ENCODE measurements at places on chromosomes 2 and 18.

DNA sequence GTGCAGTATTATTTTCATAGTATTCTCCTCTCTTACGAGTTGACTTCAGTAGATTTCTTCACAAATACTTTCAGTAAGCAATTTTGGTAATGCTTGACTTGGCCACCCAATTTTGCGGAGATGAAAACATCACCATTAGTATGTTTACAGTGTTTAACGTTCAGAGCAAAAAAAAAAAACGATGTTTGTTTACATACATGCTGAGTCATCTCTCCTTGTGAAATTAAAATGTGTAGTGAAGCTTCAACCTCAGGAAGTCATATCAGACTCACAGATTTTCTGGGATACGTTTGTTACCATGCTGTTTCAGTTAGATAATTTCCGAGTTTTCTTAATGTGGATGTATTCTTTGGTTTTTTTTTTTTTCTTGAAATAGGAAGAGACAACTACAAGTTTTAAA, 100.1 kb downstream of the CTNNA2 start:
- DNase-seq: no peak

- no peak for DNase-seq
Observed at GRCh38 chr2:29576231-29576630, 345.2 kb downstream of the ALK start.

GRCh38 chr2:82137441-82137840, 1832.9 kb upstream of the LRRTM1 start:
- DNase-seq: no peak

- DNase-seq: no peak
Observed at GRCh38 chr2:207463433-207463832, 66.3 kb upstream of the CREB1 start.

- no peak for DNase-seq
Observed at GRCh38 chr2:84959566-84960506, 11.1 kb upstream of the KCMF1 start.

DNA sequence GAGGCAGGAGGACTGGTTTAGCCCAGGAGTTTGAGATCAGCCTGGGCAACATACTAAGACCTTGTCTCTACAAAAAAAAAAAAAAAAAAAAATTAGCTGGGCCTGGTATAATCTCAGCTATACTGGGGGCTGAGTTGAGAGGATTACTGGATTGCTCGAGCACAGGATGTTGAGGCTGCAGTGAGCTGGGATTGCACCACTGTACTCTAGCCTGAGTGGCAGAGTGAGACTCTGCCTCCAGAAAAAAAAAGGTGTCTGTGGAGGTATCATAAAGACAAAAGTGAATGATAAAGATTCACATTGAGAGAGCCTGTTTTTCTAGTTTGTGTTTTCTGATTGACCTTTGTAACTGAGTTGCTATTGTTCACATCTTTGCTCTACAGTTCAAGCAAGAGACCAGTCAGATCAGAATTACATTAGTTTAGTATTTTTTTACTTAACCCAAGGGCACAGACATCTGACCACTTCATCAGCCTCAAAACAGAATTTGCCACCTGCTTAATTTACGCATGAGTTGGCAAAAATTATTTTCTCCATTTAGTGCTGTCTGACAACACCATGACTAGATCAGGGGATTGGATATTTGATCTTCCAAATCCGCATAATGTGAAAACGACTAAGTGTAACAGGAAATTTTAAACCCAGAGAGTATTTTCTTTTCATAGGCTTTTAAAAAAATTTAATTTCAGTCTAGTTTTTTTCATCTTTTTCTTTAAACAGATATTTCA, 271.0 kb downstream of the TGIF1 start:
- no peak for DNase-seq

- DNase-seq: no peak
Observed at GRCh38 chr2:1594123-1594372, 150.3 kb downstream of the PXDN start.

GRCh38 chr2:70686577-70687460, 81.2 kb downstream of the ADD2 start:
- DNase-seq: peak; percentile 74

DNA sequence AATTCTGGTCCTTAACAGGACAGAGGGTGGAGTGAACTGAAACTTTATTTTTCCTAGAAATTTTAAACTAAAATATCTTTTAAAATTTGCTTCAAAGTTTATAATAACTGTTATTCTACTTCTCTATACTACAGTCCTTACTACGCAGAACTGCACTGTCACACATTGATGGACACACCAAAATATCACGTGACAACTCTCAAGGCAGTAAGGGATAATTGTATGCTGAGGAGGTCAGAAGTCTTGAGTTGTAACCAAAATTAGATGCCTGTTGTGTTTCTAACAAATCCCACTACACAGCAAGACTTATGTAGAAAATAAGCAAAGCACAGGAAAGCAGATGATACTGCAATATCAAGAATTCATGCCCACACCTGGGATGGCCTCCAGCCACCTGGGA, 76.3 kb downstream of the CHST9 start:
- DNase-seq: no peak

DNA sequence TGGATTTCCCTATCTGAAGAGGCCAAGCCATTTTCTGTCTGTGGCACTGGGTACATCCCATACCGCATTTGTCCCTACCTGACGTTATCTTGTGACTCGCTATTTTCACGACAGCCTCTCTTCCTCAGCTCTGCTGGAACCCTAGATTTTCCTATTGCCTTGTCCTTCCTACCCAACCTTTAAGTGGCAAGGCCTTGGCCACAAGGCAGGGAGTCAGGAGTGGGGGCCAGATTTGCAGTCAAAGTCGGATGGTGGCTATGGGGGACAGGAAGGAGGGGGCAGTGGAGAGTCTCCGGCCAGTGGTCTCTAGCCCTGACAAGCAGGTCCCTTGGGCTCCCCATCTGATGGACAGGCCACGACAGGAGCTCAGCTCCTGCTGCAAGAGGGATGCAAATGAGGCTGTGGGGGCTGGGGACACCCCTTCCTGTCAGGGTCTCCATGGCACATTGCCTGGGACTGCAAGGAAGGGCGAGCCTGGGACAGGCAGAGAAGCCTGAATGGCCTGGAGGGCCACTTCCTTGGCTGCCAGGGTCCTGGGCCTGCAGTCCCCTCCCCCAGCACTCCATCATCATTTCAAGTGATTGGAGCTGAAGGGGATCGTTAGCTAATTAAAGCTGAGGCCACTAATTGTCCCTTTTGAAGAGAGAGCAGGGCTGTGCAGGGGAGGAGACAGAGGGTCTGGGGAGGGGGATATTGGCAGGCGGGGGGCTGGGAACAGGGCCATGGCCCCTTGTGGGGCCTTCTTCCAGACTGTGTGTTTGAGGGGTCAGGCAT, 6.3 kb upstream of the ECEL1 start:
- DNase-seq: no peak

- DNase-seq: no peak
Observed at GRCh38 chr2:88127638-88127887, 299 bp downstream of the FABP1 start.

DNA sequence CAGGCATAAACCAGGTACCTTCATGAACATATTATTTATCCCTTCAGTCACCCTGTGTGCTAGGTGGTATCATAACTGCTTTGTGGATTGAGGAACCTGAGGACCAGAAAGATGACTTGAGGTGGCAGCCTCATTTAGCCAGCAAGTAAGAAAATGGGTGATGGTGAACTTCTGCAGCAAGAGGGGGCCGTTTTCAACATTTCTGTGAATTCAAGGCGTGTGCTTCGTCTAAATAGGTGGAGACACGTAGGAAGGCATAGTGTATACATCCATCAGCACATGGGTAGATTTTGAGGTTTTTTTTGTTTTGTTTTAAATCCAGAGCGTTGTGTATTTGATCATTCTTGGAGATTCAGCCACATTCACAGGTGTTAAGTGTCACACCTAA, 118.7 kb downstream of the SPTBN1 start:
- DNase-seq: no peak

- no peak for DNase-seq
Observed at GRCh38 chr2:204479557-204479956, 65.7 kb upstream of the PARD3B start.

DNA sequence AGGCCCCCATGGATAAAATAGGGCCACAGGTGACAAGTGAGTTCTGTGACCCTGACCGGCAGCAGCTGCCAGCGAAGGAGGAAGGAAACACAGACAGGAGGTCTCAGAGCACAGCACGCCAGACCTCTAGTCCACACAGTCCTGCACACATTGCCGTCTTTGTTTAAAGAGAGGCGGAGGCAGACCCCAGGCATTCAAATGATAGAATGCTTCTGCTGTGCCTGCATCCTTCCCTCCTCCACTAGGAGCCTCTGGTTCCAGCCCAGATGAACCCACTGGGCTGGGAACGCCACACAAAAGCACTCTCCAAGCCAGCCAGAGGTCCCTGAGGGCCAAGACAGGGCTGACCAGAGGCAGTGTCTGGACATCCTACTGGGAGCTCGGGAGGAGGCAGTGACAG, 118.7 kb downstream of the KLHL29 start:
- no peak for DNase-seq

- DNase-seq: no peak
Observed at GRCh38 chr2:218259099-218259961, 1.5 kb upstream of the GPBAR1 start.

DNA sequence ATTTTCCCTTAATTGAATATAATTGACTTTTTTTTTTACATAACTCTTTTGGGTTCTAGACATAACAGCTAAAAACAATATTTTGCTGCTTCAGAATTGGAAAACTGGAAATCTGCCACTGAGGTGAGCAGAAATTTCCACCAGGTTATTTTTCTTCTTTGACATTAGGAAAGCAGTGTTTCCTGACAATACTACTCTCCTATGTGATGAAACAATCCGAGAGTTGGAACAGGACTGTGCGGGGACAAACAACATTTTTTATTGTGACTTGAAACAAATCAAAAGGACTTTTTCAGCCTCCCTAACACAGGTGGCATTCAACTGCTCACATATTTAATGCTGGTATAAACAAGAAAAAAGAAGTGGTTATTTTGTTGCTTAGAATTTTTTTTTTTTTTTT, 237.2 kb downstream of the RNF152 start:
- no peak for DNase-seq

DNA sequence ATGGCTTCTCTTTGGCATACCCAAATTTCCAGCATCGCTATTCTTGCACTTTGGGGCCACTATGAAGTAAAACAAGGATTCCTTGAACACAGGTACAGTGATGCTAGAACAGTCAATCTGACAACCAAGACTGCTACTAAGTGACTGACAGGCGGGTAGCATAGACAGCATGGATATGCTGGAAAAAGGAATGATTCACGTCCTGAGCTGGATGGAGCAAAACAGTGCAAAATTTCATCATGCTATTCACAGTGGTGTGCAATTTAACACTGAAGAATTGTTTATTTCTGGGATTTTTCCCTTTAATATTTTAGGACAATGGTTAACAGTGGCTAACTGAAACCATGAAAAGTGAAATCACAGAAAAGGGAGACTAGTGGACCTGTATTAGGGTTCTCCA, 1511.2 kb upstream of the ZEB2 start:
- DNase-seq: no peak

DNA sequence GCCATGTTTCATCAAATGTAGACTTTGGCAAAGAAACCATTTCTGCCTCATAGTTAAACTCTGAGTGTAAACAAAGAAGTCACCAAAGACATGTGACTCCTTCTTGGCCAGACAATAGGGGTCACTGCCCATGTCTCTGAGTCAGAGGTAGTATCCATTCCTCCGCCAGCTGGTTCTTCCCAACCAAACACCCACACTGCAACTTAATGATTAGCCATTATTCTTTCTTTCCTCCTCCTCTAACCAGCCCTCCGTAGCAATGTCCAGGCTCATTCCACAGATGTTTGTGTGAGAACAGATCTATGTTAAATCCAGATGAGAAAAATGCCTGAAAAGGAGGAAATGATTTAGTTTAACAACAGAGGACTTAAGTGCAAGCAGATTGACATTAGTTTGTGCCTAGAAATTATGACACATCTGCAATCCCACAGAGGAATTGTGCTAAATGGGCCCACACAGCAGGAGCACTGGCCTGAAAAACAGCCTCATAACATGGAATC, 127.9 kb upstream of the SH3BP4 start:
- no peak for DNase-seq

- DNase-seq: peak; percentile 57
Observed at GRCh38 chr18:9366126-9366714, 31.6 kb downstream of the TWSG1 start.

- DNase-seq: no peak
Observed at GRCh38 chr18:49094979-49095632, 144.3 kb upstream of the SMAD7 start.

DNA sequence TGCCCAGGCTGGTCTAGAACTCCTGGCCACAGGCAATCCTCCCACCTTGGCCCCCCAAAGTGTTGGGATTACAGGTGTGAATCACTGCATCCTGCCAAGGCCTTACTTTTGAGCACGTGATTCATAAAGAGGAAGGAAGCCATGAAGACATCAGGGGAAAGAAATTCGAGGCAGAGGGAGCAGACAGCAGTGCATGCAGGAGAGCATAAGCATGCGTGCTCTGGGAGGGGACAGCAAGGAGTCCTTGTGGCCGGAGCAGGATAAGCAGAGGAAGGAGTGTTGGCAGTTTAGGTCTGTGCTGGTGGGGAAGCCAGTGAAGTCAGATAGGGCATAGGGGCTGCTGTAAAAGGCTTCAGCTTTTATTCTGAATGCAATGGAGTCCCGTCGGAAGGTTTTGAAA, 400.5 kb upstream of the RAB12 start:
- DNase-seq: no peak

- DNase-seq: no peak
Observed at GRCh38 chr2:152863826-152864225, 145.4 kb downstream of the ARL6IP6 start.

DNA sequence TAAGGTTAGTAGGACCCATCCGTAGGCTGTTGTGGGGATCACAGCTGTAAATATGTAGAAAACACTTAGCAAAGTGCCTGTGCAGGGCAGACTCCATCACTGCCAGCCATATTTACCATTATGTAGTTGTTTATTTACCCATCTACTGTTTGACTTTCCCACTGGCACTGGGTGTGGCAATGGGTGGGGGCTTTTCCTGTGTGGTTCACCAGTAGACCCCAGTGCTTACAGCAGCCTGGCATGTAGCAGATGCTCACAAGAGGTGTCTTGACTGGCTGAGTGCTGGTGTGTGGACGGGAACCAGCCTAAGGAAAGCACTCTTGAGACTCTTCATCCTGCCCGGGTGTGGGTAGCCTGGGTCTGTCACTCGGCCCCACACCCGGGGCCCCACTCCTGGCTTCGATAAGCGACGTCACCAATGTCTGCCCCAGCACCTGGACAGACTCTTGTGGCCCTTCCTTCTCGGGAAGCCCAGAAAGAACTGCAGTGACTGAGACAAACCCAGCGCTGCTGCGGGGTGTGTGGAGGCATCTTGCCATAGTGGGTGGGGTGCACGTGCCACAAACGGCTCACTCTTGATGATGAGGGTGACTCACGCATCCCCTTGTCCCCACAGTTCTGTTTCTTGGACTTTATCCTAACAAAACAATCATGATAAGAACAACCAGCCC, 78.3 kb downstream of the HDAC4 start:
- DNase-seq: peak; percentile 23
